NCI-H1694 treated with DMSO at 0.1 percent for 48 hours (cell line): ENCODE measurements at places on chromosomes 4 and X.

GRCh38 chrX:79511799-79512198, 144.7 kb upstream of the ITM2A start:
- DNase-seq: no peak

GRCh38 chr4:154872198-154872597, 91.1 kb downstream of the RBM46 start:
- DNase-seq: no peak

- no peak for DNase-seq
Measured at GRCh38 chr4:74446896-74447295, 2.0 kb downstream of the AREG start.

- DNase-seq: no peak
Measured at GRCh38 chr4:80014531-80014930, 58.5 kb downstream of the ANTXR2 start.

DNA sequence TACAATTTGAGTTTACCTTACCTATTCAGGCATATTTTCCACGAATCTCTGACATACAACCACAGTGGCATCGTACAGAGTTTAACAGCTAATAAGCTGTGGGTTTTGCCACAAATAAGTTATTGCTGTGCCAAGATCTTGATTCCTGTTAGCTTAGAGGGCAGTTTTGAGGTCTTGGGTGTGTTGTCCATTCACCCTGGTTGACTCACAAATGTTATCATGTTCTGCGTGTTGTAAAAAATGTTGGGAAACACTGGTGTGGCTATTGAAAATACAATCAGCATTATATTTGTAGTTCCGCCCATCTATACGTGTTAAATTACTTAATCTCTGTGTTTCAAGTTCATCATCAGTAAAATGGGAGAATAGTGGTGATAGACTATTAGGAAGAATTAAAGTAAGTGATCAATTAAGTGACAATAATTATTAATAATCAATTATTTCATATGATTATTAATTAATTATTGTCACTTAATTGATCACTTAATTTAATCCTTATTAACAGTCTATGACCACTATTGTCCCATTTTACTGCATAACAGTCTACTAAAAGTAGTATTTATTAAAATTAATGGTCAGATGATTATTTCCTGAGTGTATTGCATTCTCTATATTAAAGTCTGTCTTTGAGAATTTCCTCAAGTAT, 96.3 kb downstream of the TMA16 start:
- no peak for DNase-seq

- no peak for DNase-seq
Measured at GRCh38 chr4:52554612-52555355, 104.3 kb downstream of the USP46 start.

DNA sequence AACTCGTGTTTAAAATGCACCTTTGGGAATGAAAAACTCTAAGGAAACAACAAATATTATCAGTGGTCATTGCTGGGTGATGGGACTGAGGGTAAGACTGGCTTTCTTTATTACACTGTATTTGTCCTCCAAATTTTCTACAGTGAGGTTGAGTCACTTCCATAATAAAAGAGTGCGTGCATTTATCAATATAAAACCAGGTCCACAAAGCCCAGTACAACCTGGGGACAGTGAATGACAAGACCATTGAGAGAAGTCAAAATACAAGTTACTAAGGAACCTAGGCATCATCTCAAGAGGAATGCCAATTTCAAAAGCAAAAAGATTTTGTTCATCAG, 76.4 kb downstream of the MAGED4 start:
- DNase-seq: no peak

DNA sequence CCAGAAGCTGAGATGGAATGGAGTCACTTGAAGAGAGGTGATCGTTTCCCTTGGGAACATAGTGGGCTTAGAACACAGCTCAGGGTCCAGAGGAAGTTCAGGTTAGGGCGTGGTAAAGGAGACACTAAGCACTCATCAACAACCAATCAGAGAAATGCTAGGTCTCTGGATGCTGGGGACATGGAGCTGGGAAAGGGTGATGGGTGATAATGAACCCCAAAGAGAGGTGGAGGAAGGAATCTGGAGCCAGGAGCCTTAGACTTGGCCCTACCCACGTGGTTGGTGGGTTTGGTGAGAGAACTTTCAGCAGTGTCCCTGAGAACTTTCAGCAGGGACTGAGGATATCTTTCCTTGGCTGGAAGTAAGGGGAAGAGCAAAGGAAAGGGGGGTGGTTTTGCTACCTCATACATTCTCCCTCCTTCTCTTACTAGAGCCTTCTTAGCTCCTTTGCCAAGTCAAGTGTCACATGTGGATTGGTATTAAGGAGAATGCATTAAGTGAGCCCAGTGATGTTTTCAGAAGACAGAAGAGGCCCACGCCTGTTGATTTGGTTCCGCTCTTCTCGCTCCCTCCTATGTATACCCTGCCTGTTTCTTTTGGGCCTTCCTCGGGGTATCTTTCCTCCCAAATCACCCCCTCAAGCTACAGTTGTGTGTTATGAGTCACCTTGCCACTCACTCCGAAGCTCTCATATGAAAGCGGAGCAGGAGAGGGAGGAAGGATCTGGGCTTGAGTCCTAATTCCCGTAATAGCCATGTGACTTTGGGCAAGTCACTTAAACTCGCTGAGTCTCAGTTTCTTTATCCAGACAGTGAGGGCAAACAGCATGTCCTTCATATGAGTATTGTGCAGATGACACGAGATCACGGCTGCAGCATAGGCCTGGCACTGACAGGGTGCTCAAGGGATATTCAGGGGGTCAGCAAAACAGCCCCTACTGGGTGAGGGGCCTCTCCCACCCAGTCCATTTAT, 63.1 kb downstream of the TSC22D3 start:
- no peak for DNase-seq

DNA sequence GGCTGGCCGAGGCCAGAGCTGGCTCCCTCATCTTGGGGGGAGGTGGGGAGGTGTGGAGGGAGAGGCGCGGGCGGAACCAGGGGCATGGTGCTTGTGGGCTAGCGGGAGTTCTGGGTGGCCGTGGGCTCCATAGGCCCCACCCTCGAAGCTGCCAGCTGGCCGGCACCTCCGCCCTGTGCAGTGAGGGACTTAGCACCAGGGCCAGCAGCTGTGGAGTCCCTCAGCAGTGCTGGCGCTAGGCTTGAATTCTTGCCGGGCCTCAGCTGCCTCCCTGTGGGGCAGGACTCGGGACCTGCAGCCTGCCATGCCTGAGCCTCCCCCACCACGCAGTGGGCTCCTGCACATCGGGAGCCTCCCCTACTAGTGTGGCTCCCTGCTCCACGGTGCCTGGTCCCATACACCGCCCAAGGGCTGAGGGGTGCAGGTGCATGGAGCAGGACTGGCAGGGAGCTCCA, 603.3 kb downstream of the PCDH18 start:
- no peak for DNase-seq

DNA sequence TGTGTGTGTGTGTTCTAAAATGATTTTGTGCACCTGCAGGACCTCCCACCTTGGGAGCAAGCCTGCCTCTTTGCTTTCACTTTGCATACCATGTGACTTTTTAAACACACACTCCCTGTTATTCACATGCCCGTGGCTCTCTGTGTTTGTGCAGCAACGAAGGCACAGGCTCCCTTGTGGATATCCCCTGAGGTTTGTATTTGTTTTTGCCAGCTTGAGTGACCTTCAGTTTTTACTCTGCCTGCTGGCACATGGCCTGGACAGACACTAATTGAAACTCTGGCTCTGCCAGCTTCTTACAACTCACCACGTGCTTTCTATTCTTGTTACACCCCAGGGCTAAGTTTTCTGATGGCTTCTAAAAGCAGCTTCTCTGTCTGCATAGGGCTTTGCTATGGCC, 885.8 kb downstream of the SH3BGRL start:
- no peak for DNase-seq

DNA sequence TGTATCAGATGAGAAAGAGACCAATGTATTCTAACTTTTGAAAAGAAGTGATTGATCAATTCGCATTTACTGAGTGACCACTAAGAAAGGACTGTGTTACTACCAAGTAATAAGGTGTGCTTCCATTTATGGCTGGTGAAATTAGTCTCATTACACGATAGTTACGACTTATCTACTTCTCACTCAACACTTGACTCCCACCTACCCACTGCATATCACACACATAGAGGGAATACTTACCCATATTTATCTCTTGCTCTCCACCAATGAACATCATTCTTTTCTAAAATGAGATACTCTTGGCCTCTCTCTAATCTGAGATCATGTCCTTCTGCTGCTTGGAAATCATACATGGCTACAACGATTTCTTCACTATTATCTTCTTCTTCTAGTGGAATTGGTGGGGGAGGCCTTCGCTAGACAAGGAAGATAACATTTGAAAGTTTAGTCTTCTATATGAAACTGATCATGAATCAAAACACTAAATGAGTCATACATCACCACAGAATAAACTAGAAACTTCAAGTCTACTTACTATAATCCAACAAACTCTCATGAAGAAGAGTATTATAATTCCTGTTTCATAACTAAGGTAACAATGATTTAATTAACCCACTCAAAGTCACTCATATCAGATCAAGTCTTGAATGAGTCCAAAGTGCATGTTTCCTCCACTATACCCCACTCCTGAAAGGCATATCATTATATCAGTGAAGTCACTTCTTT, 33.7 kb upstream of the TXK start:
- no peak for DNase-seq

DNA sequence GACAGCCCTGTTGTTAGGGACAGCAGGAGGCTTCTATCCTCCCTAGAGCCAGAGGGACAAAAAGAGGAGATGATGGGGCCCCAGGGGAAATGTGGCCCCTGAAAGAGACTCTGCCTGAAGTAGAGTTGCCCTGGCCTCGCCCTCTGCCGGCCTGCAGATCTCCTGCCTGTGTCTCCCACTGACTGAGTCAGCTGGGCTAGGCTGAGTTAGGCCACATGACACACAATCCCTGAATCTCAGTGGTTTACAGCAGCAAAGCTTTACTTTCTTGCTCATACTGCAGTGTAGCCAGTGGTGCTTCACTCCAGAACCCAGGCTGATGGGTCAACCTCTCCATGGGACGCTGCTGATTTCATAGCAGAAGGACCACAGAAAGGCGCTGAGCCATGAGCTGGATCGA, 23.5 kb downstream of the DRD5 start:
- DNase-seq: no peak

GRCh38 chr4:2484993-2485392, 16.1 kb downstream of the RNF4 start:
- no peak for DNase-seq

GRCh38 chr4:13830449-13830848, 202.9 kb upstream of the BOD1L1 start:
- no peak for DNase-seq

DNA sequence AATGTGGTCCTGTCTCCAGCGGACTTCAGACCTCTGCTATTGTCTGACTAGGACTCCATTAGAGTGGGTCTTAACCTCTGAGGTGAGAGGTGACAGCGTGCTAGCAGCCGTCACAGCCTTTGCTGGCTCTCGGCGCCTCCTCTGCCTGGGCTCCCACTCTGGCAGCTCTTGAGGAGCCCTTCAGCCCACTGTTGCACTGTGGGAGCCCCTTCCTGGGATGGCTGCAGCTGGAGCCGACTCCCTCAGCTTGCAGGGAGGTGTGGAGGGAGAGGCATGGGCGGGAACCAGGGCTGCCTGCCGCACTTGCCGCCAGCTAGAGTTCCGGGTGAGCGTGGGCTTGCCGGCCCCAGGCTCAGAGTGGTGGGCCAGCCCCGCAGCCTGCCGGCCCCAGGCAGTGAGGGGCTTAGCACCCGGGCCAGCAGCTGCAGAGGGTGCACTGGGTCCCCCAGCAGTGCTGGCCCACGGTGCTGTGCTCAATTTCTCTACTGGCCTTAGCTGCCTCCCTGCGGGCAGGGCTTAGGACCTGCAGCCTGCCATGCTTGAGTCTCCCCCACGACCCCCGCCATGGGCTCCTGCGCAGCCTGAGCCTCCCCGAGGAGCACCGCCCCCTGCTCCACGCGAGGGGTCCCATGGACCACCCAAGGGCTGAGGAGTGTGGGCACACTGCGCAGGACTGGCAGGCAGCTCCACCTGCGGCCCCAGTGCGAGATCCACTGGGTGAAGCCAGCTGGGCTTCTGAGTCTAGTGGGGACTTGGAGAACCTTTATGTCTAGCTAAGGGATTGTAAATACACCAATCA, 163.4 kb upstream of the ITM2A start:
- no peak for DNase-seq

DNA sequence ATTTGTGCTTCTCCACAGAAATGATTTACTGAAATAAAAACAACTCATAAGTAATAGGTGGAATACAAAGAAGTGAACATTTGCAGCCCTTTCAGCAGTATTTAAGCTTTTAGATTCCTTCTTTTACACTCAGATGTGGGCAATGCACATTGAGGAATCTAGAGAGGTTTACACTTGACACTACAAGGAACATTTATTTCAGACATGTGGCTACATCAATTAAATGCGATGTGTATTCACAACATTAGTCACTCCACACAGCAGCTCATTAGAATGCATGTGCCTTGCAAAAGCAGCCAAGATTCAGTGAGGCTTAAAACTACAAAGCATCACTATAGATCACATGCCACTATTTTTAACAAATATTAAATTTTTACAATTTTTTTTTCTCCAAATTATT, 480.7 kb downstream of the INPP4B start:
- DNase-seq: no peak

DNA sequence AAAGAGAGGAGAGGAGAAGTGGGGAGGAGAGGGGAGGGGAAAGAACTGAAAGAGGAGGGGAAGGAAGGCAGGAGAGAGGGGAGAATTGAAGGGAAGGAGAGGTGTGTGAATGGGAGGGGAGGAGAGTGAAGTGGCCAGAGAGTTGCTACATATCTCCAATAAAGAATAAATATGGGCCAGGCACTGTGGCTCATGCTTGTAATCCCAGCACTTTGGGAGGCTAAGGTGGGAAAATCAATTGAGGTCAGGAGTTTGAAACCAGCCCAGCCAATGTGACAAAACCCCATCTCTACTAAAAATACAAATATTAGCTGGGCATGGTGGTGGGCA, 482.4 kb downstream of the NAF1 start:
- DNase-seq: no peak

- no peak for DNase-seq
Measured at GRCh38 chr4:123777373-123777772, 380.8 kb downstream of the SPRY1 start.

GRCh38 chr4:132063829-132064228, 1085.3 kb upstream of the PCDH10 start:
- DNase-seq: no peak

- no peak for DNase-seq
Measured at GRCh38 chrX:16347968-16348670, 180.8 kb downstream of the MAGEB17 start.

DNA sequence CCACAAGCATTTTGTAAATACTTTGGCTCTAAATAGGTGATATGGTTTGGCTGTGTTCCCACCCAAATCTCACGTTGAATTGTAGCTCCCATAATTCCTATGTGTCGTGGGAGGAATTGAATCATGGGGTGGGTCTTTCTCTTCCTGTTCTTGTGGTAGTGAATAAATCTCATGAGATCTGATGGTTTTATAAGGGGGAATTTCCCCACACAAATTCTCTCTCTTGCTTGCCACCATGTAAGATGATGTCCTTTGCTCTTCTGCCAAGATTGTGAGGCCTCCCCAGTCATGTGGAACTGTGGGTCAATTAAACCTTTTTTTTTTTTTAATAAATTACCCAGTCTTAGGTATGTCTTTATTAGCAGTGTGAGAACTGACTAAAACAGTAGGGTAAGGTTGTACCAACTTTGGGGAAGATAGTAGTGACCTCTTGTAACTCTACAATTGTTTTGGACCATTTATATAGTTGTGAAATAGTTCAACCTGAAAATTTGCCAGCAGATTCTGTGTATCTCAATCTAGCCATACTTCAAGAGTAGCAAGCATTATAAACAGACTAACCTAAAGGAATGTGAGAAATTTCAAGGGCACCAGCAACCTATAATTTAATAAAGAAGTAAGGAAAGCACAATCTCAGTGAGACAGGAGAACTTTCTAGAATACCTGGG, 727.8 kb downstream of the GRID2 start:
- DNase-seq: no peak
